Hematopoietic multipotent progenitor cell (in vitro differentiated cells): ENCODE measurements at places on chromosomes 7 and 10.

- DNase-seq: peak; percentile 64
Measured at GRCh38 chr7:55526770-55527169, 45.5 kb downstream of the VOPP1 start.

GRCh38 chr10:133385214-133385613 lies 6.2 kb downstream of the PAOX start:
- no peak for DNase-seq

GRCh38 chr7:73363225-73364005 lies 35.5 kb downstream of the FKBP6 start:
- DNase-seq: no peak

GRCh38 chr7:128427289-128427891 lies 17.6 kb upstream of the IMPDH1 start:
- DNase-seq: peak; percentile 76

DNA sequence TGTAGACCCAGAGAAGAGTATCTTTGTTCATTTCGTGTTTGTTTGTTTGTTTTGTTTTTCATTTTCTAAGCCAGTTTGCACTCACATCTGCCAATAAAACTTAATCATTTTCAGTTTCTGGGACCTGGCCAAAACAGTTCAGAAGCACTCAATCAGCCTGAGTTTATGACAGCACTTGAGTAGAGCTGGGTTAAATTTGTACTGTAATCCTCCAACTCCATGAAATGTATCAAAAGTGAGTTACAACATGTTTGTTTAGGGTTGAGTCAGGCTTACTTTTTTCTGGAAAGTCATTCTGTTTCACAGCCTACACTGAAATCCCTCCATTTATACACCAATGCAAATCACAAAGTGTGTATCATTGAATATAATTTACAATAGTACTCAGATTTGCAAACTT lies 91.9 kb downstream of the ZWINT start:
- no peak for DNase-seq

GRCh38 chr10:128927497-128928161 lies 539.4 kb upstream of the MGMT start:
- no peak for DNase-seq

DNA sequence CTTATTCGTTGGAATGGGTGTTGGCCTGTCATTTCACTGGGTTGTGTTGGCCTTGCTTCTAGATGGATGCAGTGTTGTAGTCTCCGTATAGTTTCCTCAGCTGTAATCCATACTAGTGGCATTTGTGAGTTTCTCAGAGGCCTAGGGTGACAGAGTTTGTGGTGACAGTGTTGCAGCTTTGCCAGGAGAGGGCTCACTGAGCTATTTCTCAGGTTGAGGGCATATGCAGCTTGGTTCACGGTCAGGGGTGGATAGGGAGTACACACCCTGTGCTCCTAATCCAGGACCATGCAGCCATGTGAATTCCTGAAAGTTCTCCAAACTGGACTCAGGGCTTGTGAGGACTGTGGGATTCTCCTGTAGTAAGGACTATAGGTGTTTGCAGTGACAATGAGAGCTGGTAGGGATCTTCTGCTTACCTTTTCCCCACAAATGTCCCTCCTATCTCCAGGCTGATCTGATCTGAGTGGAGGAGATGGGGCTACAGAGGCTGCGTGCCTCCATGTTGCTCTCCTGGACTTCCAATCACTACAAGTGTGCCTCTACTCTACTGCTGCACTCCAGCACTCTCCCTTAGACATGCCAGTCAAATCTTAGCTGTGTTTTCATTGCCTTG lies 229.0 kb downstream of the STK31 start:
- DNase-seq: peak; percentile 6

DNA sequence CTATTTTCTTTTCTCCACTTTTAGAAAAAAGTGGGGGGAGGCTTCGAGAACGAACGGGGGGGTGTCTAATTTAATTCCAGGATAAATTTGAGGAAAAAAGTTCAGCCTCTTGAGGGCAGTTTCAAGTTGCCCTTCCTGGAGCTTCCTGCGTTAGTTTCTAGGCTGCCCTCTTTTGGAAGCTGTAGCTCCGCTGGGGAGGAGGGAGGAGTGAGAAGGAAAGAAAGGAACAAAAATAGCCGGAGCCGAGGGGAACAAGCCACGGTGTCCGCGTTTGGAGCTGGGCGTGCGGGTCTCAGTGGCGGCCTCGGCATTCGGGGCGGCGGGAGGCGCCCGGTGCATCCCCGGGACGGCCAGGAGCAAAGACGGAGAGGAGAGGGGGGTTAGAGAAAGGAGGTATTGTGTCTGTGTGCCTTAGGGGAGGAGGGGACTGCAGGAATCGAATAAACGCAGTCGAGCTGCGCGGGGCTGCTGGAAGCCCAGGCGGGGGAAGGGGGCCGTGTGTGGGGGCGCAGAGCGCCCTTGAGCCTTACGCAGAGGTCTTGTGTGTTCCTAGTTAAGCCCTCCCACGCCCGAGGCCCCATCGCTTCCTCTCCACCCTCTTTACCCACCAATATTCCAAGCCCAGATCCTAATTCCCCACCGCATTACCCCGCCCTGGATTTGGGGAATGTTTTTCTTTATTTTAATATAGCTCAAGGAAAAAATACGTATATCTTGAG lies 2.0 kb upstream of the TNRC18 start:
- DNase-seq: peak; percentile 28

- no peak for DNase-seq
Measured at GRCh38 chr10:69486922-69487730, 35.9 kb downstream of the TSPAN15 start.

DNA sequence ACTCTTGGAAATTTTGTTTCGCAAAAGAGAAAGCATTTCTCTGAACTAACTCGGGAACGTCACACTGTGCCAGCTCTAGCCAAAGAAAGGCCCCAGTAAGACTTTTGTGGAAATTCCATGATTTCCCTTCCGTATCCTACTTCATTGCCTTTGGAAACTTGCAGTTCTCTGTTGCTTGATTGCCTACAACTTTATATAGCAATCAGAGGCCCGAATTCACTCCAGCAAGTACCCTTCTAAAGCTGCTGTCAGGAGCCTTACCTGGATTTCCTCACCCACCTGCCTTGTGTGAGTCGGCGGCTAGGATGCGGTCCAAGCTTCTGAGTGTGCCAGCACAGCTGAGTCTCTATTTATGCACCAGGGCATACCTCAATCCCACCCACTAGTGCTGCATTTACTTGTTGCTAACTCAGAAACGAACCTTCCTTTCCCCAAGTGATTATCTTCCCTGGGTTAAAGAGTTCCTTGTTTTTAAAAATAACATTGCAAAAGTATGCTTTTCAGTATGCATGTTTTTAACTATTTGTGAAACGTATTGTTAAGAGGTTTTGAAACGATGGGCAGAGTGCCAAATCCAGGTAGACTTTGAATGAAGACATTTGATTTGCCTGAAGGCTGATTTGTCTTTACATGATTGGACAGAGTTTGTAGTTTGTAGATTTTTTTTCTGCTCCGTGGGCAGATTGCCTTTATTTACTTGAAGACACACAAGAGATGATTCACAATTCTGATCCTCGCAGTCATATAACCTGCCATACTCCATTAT lies at the start of gene AGR2:
Gene AGR2 (minus strand): TSS at position 326 of the 766 bp plus-strand sequence. CDS start 3,203 bp downstream, outside the sequence.
- no peak for DNase-seq

DNA sequence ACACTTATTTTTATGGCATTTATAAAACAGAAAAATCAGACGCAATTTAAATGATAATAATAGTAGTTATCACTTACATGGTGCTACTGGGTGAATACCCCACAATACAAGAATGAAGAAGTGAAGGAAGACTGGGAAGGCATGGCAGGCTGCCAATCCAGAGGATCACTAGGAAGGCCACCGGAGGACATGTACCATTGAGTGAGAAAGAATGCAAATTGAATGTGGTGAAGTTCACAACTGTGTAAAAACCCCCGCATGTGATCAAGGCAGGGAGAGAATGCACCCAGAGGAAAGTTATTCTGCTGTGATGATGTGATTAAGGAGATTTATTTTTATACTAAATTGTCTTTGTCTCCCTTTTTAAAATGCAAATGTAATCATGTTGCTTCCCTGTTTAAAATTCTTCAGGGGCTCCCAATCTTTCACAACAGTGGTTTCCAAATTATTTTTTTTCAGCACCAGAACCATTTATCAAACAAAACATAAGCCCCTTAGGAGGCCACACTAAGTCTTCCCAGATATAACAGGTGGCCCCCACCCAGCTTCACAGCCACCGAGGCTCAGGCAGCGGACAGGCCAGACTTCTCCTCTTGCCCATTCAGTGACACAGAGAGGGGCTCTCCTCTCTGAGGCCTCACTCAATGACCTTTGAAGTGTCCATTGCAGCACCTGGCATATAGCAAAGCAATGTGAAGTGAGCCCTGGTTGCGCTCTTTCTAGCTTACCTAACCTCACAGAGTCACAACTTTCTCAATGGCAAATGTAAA lies 59.6 kb downstream of the FRMPD2 start:
- no peak for DNase-seq

DNA sequence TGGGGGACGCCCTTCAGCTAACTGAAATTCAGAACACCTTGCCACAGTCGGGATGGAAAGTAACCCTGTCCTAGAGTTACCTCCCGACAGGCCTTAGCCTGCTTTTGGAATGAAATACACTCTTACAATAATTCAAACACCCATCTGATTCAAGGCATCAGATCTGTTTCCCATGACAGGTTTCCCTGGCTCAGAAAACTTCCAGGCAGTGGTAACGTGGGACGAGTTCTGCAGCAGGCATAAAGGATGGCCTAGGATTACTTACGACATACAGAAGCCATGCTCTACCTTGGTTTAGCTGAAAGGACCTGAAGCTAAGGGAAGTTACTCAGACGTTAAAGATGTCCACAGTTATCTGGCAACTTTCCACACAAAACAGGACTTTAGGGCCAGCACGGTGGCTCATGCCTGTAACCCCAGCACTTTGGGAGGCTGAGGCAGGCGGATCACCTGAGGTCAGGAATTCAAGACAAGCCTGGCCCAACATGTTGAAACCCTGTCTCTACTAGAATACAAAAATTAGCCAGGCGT lies 5.0 kb downstream of the PAXIP1 start:
- DNase-seq: no peak

- DNase-seq: no peak
Measured at GRCh38 chr7:92133133-92133736, 1.0 kb downstream of the CYP51A1 start.

GRCh38 chr10:8211631-8212030 lies 157.1 kb downstream of the GATA3 start:
- DNase-seq: no peak

GRCh38 chr7:32347244-32347828 lies 142.8 kb downstream of the LSM5 start:
- peak; percentile 17 for DNase-seq

DNA sequence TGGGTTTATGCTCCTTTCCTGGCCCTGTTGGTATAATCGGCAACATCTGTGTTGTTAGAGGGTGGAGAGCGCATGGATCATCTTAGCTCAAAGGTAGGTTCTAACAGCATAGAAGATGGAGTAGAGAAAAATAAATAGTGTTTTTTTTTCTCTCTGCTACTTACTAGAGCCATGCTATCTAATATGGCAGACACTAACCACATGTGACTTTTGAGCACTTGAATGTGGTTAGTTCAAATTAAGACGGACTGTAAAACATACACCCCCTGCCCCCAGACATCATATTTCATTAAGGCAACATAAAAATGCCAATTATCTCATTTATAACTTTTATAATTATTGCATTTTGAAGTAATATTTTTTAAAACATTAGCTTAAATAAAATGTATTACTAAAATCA lies 525.1 kb downstream of the KIF20B start:
- DNase-seq: no peak

GRCh38 chr7:138328215-138328614 lies 131.8 kb upstream of the TRIM24 start:
- no peak for DNase-seq

- DNase-seq: no peak
Measured at GRCh38 chr7:132169730-132170129, 406.5 kb downstream of the PLXNA4 start.

- DNase-seq: no peak
Measured at GRCh38 chr7:73850781-73851207, 8.5 kb upstream of the METTL27 start.

DNA sequence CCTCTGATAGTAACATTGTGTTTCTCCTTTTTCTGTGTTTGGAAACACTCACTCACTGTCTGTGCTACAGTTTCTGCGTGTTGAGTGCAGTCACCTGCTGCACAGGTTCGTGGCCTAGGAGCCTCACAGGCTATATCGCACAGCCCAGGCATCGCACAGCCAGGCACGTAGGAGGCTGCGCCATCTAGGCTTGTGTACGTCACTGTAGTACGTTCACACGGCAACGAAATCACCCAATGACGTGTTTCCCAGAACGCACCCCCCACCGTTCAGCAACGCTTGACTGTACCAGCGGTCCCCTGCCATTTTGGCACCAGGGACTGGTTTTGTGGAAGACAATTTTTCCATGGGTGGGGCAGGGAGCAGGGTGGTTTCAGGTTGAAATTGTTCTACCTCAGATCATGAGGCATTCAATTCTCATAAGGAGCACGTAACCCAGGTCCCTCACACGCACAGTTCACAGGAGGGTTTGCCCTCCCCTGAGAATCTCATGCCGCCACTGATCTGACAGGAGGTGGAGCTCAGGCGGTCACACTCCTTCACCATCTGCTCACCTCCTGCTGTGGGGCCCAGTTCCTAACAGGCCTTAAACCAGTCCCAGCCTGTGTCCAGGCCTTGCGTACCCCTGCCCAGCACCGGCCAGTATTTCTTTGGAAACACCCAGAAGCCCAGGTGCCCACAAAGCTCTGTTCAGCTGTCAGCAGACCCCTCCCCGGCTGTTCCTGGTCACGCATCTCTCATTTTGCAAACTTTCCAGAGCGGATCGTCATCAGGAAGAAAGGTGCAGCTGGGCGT lies 23.2 kb upstream of the PRKAR1B start:
- no peak for DNase-seq

DNA sequence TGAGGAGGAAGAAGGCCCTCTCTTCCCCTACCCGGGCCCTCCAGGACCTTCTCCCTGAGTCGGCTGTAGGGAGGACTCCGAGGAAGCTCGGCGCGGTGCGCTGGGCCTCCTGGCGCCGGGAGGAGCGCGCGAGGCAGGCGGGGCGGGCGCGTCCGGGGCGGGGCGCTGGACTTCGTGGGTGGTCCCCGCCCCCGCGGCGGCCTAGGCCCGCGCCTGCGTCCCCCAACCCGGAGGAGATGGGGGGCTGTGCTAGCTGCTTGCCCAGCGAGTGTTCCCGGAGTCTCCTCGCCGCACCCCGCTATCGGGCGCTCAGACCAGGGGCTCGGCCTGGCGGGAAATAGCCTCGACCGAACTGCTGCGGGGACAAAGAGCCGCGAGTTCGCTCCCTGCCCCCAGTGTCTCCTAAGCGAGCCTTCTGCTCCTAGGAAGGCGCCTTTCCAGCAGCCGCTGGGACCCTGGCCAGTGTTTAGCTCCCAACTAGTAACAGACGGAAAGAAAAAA lies 19.2 kb upstream of the SMO start:
- peak; percentile 49 for DNase-seq
